ENCODE measurements at places on chromosomes 16 and 17.

GRCh38 chr16:27742333-27742732 lies 192.4 kb downstream of the KATNIP start:
- no peak for DNase-seq

DNA sequence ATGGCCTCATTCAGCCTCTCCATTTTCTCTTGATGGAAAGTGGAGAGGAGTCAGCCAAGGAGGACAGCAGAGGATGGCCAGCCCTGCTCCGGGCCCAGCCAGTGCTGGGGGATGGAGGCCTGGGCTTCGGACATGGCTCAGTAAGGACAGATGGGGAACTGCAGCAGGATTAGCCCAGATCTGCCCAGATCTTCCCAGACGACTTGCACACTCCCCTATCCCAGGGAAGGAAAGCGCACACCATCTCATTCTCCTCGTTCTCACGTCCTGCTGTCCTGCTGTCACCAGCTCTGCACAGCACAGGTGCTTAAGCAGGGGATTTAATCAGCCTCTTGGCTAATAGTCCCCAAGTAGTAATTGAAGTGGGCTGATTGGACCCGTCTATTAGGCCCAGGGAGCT lies 100.2 kb upstream of the SDK2 start:
- no peak for DNase-seq

- DNase-seq: no peak
Observed at GRCh38 chr16:66364117-66364958, 2.2 kb upstream of the CDH5 start.

- peak; percentile 83 for DNase-seq
Observed at GRCh38 chr17:2157081-2157480, 102.2 kb downstream of the HIC1 start.

GRCh38 chr16:57021757-57022156 lies 32.4 kb downstream of the NLRC5 start:
- DNase-seq: no peak

DNA sequence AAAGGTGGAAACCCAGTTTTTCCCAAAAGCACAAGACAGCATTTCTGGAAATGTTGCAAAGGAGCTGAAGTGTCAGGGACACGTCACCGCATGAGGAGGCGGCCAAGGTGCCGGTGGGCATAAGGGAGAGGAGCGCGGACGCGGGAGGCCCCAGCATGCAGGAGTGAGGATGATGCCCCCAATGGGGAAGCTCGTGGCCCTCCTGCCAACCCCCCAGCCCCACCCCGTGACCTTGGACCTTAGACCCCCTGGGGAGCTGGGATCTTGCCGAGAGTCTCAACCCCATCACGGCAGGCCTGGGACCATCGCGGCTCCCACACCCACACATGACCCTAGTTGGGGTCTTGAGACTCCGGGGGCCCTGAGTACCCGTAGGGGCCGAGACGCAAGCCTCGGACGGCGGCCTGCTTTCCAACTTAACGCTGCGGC lies 119.4 kb upstream of the METRNL start:
- no peak for DNase-seq

DNA sequence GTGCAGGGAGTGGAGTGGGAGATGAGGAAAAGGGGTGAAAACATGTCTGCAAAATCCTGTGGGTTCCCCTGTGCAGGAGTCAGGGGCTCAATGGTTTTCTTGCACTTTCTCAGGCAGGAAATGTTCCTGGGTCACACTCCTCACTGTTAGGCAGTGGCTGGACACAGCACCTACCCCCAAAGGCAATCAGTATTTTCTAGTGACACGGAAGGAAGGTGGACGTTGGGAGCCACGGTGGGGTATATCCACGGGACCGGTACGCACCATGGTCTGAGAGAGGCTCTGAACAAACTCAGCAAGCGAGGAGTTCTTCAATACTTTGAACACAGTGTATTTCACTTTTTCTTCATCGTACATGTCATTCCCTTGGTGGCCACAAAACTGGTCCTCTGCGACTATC lies 20.9 kb downstream of the LITAFD start:
- no peak for DNase-seq
